ENCODE measurements at places on chromosomes 12 and 14.

- DNase-seq = no peak
Observed at GRCh38 chr12:29152223-29152868, 3.3 kb downstream of the FAR2 start.

DNA sequence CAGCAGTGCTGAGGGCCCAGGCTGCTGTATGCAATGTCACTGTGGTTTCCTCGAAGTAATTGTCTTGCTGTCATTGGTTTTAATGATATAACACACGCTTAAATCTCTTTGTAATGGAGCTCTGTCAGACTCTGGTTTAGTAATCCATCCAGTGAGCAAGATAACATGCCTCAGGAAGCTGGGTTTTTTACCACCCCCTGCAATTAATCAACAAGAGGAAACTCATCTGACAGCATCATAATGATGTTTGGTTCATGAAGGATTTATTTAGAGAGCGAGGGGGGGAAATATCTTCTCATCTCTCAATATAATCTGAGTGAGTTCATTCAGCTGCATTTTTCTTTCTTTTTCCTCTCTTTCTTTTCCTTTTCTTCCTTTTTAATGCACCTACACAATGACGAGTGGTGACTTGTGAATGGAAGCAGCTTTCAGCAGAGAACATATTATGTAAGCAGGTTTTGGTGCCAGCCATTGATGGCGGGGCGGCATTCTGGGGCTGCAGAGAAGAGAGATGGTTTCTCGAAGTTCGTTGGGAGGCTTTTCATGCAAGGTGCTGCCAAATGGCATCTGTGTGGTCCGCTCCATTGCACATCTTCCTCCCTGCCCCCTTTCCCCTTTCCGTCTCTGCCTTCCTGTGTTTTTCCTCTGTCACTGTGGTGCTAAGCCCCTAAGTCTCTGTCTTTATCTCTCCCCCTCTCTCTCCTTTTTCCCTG, 6.7 kb downstream of the RPH3A start:
- no peak for DNase-seq

GRCh38 chr12:2800046-2800570, 5.3 kb downstream of the FKBP4 start:
- no peak for DNase-seq

GRCh38 chr12:3759878-3760277, 7.0 kb upstream of the CRACR2A start:
- DNase-seq = no peak

GRCh38 chr12:112967858-112968257, 10.5 kb upstream of the OAS2 start:
- no peak for DNase-seq

DNA sequence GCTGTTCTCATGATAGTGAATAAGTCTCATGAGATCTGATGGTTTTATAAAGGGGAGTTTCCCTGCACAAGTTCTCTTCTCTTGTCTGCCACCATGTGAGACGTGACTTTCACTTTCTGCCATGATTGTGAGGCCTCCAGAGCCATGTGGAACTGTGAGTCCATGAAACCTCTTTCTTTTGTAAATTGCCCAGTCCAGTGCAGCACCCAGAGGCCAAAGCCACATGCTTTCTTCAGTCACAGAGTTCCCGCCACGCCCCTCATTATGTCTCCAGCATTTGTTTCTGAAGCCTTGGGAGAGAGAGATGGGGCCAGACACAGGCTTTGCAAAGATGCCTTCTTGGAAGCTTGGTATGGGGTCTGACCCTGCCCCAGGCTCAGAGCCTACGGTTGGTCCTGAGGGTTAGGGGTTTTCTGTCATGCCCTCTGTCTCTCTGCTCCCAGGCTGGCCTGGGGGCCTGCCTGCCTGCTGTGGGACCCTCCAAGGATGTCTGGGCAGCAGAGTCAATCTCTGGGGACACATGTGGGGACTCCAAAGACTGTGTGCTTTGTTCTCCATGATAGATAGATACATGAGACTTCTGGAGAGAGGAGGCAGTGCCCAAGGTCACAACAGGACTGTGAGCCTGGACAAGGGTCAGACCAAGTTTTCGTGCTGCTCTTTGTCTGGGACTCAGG, 114.1 kb upstream of the PRMT8 start:
- DNase-seq = no peak

DNA sequence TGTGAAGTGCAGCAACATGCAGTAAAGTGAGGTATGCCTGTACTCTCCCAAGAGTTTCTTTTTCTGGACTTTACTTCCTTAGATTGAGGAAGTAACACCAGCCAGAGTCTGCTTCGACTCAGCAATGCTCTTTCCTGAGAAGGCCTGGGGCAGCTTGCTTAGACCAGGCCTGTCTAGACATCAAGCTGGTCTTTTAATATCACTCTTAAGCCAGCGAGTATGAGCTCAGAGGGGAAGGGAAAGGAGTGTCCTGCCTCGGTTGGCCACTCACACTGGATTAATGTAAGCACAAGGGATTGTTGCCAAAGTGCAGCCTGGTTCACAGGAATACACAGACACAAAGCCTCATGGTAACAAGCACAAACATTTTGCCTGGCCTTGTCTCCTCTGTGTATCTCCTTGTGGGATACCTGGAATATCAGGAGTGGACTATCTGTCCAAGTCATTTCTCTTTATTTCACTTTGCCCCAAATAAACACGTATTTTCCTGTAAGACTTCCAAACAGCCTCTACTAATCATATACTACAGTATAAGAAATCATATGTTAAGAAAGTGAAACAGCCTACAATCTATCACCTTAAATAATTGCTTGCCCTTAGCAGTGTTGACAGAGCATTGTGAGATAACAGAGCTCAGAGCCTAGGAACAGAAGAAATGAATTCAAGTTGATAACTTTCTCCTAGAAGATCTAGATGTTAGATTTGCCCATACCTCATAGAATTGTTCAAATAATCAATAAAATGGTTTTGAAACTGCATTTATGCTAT, 121.2 kb upstream of the DAAM1 start:
- DNase-seq = no peak

- DNase-seq = no peak
Observed at GRCh38 chr14:33742166-33742565, 208.7 kb downstream of the EGLN3 start.

DNA sequence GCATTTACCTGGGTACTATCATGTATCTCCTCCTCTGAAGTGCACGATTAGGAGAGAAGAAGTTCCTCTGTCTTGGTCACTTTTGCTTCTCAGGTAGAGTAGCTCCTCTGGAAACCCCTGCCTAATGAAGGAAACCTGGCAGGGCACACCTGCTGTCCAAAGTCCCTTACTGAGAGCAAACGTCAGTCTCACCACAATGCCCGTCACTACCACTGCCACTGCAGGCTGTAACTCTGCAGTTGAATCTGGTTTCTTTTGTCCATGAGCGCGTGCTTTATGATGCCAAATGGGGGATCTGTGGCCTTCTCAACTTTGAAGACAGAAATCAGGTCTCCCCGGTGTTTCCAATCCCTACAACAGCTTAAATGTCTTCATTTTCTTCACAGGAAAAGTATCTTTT, 1068.6 kb downstream of the BCL11B start:
- DNase-seq = no peak

DNA sequence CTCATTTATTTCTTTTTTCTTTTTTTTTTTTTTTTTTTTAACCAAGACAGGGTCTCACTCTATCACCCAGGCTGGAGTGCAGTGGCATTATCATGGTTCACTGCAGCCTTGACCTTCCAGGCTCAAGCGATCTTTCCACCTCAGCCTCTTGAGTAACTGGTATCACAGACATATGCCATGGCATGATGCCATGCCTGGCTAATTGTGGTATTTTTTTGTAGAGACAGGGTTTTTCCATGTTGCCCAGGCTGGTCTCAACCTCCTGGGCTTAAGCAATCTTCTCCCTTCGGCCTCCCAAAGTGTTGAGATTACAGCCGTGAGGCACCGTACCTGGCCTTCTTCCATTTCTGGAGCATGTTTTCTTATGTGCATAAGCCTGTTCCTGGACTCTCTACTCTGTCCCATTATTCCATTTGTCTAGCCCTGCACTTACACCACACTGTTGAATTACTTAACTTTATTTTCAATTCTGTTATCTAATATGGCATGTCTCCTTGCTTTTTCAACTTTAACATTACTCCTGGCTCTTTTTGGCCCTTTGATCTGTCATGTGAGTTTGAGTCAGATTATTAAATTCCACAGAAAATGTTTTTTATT, 47.9 kb upstream of the PTGDR start:
- no peak for DNase-seq

DNA sequence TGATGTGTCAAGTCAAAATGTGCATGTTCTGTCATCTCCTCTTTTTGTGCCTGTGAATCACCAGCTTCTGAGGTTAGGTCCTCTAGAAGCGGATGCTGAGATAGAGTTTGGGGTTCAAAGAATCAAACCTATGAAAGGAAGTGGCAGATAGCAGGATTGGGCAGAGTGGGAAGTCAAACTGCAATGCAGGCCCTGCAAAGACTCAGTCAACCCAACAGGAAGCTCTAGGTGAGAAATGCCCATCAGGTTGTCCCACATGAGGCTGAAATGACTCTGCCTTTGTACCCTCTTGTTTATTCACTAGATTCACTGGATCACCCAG, 4.5 kb upstream of the MIA2 start:
- DNase-seq = no peak

GRCh38 chr12:83349907-83350611, 663.4 kb downstream of the TMTC2 start:
- DNase-seq = no peak

DNA sequence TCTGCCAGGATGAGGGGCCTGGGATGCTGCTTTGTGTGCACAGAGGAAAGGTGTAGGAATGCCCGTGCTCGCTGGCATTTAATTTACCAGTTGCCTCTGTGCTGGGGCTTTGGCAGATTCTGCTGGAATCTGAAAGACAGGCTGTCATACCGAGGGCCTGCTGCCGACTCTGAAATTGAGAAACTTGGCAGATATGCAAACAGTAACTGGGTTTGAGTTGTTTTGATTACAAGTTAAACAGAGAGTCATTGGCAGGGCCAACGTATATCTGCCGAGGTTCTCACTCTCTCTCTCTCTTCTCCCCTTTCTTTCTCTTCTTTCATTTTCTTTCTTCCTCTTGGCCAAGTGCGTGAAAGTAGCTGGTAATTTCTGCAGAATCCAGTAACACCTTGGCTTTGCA, 618.7 kb downstream of the VRK1 start:
- no peak for DNase-seq

DNA sequence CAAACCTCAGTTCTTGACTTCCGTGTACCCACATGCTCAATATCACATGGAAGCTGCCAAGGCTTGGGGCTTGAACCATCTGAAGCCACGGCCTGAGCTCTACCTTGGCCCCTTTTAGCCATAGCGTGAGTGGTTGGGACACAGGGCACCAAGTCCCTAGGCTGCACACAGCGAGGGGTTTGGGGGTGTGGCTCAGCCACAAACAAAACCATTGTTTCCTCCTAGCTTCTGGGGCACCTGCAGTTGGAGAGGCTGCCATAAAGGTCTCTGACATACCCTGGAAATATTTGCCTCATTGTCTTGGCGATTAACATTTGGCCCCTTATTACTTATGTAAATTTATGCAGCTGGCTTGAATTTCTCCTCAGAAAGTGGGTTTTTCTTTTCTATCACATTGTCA, 628.6 kb downstream of the NRXN3 start:
- no peak for DNase-seq

GRCh38 chr12:51465491-51465890, 40.9 kb downstream of the SLC4A8 start:
- no peak for DNase-seq

DNA sequence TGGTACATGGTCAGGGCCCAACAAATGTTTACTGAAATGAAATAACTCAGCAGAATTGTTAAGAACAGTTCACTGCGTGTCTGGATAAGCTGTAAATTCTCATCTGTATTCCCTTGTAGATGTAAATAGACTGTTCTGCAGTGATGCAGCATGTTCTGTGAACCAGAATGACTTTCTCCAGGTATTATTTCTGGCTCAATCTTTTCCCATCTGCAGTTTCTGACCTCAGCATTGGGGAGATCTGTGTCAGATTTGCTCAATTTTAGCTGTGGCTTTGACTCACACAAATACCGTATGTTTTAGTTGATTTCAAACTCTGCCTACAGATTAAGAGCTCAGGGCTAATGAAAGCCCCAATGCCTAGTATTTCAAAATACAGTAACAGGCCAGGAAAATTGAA, 49.2 kb upstream of the DICER1 start:
- DNase-seq = no peak

- DNase-seq = no peak
Observed at GRCh38 chr14:55772486-55772885, 192.5 kb downstream of the KTN1 start.

GRCh38 chr14:90296641-90297040, 35.1 kb downstream of the NRDE2 start:
- DNase-seq = no peak

- no peak for DNase-seq
Observed at GRCh38 chr14:102870246-102870645, 52.2 kb upstream of the AMN start.

DNA sequence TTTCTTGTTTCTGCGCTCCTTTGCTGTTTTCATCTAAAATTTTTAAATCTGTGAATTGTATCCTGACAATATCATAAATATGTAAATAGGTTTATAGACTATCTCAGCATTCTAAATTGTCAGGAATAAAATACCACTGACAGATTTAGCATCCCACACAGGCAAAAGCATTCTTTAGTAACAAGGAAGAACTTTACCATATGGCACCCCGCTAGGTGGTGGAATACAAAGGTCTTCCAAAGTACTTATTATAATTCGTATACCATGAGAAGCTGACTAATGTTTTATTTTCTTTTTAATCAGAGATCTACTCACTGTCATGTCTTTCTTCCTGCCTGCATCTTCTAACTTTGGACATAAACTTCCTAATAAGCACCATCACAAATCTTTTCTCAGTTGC, 328.8 kb upstream of the NOVA1 start:
- no peak for DNase-seq

GRCh38 chr12:130044991-130045621, 117.2 kb upstream of the FZD10 start:
- no peak for DNase-seq

DNA sequence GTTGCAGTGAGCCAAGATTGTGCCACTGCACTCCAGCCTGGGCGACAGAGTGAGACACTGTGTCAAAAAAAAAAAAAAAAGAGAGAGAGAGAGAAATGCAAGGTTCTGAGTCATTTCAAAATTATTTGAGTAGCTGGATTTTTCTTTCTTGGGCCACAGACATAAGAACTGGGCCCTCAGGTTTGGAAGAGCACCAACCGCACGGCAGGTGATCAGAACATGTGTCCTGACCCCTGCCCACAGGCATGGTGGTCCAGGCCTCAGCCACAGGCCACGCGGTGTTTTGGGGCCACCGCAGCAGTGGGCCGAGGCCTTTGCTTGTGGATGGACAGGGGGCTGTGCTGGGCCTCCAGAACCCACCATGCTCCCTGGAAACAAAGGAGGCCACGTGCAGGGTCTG, 126.7 kb downstream of the CALM1 start:
- peak; percentile 14 for DNase-seq

DNA sequence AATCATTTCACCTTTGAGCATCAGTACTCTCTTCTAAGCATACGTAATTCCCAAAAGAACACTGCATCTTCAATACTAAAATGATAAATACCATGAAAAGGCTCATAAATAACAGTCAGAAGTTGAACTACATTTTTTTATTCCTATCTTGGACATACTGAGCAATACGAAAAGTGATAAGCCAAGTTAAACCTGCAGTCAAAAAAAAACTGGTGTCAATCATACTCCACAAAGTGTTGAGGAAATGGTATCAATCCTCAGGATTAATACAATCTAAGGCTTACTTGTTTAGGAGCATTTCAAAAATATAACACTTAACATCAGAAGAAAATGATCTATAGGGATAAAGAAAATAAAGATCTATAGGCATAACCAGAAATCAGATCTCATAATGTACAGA, 5.5 kb downstream of the BTG1 start:
- no peak for DNase-seq

GRCh38 chr12:102487226-102487625, 6.9 kb upstream of the IGF1 start:
- no peak for DNase-seq

All from fibroblast of villous mesenchyme (primary cell).